Hematopoietic multipotent progenitor cell treated with erythropoietin and hydrocortisone succinate and interleukin-3 and kit ligand, for 6 days (in vitro differentiated cells): ENCODE measurements at places on chromosomes 13 and 19.
A peak's percentile ranks its signal among the peaks of the same experiment; 100 is the strongest.

- DNase-seq = no peak
These were observed 1937.3 kb downstream of the OLFM4 start for GRCh38 chr13:54965881-54966280.

DNA sequence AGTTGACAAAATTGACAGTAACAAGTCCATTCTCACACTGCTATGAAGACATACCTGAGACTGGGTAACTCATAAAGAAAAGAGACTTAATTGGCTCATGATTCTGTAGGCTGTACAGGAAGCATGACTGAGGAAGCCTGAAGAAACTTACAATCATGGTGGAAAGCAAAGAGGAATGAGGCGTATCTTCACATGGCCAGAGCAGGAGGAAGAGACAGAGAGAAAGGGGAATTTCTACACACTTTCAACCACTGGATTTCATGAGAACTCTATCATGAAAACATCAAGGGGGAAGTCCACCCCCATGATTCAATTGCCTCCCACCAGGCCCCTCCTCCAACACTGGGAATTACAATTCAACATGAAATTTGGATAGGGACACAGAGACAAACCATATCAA, 758.4 kb upstream of the SLITRK1 start:
- DNase-seq = no peak

DNA sequence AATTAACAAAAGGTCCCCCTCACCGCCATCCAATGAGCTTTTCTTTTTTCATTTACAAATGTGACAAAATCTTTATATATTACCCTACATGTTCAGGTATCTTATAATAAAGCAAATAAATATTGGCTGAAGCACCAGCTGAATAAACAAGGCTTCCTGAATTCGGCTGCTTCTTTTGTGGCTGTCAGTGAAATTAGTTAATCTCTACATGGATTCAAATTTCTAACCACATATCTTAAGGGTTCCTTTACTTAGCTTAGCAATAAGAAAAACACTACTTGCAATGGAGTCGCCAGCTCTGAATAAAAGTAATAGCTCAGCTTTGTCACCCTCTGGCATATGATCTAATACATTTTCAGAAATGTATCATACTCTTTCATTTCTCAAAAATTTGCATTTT, 104.3 kb downstream of the CCNA1 start:
- DNase-seq = no peak

- peak; percentile 63 for DNase-seq
These were observed 1.3 kb downstream of the ZNF616 start for GRCh38 chr19:52138278-52138982.

- DNase-seq = no peak
These were observed 422.0 kb downstream of the FGF14 start for GRCh38 chr13:101979825-101980224.

DNA sequence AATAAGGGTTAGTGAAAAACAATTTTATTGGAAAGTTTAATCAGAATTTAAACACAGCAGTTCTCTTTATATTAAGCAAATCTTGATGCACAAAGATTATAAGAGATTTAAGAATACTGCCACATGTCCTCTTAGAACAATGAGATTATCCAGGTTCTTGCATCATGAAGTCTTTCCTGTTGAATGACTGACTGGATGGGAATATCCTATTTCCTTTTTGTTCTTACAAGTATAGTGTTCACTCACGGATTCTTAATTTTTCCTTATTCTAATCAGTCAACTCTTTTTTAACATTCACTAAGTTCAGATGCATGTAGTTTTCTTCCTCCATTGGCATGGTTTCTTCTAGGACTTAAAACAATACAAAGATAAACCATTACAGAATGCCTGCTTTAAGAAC, 10.1 kb downstream of the URI1 start:
- DNase-seq = no peak

DNA sequence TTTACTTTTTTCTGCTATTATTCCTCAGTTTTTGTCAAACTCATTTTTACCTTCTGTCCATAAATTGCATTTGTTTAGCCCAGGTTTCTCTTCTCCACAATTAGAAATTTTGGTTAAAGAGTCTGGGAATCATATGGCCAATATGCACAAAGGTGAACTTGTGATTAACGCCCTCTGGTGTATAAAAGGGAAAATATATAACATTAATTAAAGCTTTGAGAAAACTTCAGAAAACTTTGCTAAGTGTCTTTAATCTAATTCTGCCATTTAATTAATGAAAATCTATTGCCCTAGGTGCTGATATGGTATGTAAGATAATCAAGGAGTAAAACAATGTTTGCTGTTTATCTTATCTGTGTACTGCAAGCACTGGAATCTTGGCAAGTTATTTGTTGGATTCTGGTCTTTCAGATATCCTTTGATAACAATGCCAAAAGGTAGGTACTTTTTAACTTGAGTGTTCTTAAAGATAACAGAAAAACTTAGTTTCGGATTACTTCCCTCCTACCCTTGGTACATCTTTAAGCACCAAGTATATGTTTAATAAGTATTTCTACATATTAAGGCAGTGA, 402.6 kb downstream of the SUCLA2 start:
- peak; percentile 33 for DNase-seq

DNA sequence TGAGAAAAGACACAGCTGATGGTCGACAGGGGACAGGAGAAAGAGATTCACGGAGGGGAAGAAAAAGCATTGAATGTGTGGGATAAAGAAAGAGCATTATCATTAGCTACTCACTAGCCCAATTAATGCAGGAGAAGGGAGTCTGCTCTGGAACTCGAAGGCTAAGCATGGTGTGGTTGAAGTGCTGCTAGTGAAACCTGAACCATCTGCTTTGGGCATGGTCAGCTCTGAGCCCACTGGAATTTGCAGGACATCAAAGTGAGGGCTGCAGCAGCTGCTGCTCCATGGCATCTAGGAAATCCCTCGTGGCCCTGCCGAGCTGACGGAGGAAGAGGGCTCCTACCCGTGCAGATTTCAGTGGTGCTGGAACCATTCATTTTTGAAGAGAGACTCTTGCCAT, 320.3 kb downstream of the ATP8A2 start:
- DNase-seq = no peak

DNA sequence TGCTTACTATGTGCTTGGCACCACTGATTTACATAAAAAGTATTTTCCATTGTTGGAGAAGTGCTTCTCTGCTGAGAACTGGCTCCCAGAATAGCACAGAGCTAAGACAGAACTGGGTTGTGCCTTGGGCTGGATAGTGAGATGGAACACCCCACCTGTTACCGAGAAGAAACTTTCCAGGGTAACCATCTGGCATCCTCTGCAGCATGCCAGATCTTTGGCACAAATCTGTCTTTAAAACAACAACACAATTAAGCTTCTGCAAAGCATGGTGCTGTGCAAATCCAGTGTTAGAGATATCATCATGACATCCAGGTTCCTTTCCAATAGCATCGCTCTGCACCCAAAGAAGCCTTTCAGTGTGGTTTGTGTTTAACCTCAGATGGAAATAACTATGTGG, 202.5 kb upstream of the RFC3 start:
- no peak for DNase-seq

DNA sequence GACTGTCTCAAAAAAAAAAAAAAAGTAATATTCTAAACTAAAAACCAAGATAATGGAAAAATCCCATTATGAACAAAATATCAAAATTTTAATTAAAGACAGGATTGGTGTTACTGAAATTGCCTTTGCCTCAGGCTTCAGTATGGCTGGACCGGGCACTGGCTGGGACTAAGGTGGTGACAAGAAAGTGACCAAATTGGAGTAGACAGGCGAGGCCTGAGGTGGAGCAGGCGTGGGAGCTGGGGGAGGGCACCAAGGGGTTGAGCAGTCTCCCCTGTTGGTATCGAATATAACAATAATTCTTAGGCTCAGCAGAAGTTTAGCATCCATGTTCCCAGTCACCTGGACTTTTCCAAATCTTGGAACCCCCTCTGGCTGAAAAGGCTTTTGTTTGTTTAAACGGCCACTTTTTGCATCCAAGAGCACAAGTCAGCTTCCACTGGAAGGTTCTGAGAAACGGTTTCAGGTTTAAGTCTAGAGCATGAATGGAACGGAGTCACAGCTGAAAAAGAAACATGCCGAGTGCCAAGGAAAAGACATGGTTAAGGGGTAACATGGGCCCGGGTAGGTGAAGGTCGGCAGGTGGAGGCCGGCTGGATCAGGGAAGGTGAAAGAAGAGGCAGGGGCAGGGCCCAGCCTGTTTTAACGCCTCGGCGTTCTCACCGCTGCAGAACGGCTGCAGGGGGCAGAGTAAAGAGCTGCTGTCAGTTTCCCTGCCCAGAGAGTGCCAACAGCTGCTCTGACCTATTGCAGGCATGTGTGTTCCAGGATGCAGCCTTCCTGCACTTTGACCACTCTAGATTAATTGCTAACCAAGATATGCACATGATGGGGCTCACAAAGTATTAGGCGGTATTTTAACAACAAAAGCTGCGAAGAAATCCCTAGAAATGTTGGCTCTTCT, 104.4 kb downstream of the TM9SF2 start:
- peak; percentile 74 for DNase-seq

DNA sequence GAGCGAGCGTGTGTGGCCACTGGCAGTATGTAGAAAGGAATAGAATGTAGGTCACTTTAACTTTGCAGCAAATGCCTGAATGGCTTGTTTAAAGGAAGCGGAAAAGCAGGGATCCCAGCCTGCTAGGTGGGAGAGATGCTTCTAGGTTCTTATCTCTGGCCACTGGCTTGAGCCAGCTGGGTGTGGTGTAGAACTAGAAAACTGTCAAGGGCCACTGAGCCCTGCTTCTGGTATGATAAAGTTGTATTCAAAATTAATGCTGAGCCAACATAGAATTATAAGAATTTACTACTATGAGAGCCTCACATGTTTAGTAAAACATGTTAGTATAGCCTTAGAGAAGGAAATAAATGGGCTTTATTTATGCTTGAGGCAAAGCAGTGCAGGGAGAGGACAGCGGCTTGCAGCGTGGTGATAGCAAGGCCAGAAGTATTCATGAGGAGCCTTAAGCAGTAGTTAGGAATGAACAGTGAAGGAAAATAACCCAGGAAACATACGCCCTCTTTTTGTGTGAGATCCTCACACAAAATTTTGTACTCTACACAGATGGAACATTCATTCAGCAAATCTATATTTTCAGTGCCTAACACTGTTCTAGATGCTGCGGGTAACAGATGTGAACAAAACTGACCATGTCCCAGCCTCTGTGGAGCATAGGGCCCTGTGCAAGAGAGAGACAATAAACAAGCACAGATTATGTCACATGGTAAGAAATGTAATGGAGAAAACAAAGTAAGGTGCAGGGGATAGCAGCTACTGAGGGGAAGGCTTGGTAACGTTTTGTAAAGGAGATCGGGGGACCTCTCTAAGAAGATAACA, 863.2 kb downstream of the DIAPH3 start:
- DNase-seq = peak; percentile 46

DNA sequence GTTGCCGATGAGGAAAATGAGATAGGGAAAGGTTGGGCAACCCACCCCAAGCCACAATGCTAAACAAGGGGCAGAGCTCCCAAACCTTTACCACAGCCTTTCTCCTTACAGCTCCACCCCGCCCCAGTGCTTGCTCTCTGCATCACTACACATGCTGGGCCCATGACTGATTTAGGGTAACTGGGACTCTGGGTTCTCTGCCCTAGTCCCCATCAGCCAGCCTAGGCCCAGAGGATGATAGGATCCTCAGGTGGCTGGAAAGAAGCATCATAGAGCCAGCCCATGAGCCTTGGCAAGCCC, 11.6 kb downstream of the C19orf47 start:
- no peak for DNase-seq

DNA sequence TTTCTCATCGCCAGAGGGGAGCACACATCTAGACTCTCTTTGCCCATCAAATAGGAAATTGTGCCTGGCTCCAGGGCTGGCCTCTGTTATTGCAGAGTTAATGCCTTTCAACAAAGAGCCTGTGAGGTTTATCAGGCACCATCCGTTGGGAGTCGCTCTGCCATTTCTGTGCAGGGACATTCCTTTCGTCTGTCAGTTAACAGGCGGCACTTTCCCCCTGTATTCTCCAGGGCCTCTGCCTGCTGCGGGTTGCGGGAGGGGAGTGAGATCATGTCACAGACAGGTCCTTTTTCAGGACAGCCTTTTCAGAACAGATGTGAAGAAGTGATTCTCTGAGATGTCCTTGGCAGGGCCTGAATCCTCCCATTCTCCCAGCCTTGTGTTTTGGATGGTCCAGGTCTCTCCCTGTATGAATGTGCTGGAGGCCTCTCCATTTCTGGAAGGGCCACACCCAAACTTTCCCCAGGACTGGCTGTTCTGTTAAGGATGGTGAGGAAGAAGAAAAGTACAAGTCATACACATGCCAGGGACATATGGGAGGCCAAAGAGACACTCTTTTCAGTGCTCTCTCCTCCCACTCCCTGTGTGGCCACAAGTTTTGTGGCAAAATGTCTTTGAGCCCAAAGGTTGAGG, 14.9 kb downstream of the SERP2 start:
- DNase-seq = peak; percentile 62

DNA sequence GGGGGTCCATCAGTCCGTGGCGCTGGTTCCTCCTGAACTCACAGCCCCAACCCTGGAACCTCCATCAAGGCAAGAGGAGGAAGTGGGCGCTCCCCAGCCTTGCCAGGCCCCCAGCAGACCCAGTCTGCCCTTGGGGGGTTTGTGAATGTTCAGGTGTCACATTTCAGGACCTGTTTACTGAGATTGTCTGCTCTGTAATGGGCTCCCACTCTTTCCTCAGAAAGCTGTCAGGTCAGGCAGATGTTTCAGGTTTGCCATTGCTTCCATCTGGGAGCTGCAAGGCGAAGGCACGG, 29.4 kb downstream of the TSSK6 start:
- no peak for DNase-seq

- DNase-seq = no peak
These were observed 73.4 kb upstream of the TRPC4 start for GRCh38 chr13:37942929-37943328.

- DNase-seq = no peak
These were observed 19.0 kb upstream of the ISYNA1 start for GRCh38 chr19:18456974-18457373.

DNA sequence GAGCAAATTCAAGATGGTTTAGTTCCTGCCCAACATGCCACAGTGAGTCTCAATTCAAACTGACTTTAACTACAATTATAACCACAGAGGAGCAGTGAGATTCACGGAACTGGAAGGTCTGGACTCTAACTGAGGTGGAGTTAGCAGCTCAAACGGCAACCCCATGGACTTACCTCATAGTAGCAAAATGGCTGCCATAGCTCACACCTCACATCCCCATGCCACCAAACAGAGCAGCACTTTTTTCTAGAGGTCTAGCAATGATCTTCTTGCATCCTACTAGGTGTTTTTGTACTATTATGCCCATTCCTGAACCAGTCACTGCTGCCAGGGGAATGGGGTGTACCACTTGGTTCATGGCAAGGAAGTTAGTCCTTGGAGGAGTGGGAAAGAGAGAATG, 87.7 kb downstream of the ZNF536 start:
- DNase-seq = no peak

- DNase-seq = no peak
These were observed 11.9 kb downstream of the ARHGAP33 start for GRCh38 chr19:35787227-35787799.

DNA sequence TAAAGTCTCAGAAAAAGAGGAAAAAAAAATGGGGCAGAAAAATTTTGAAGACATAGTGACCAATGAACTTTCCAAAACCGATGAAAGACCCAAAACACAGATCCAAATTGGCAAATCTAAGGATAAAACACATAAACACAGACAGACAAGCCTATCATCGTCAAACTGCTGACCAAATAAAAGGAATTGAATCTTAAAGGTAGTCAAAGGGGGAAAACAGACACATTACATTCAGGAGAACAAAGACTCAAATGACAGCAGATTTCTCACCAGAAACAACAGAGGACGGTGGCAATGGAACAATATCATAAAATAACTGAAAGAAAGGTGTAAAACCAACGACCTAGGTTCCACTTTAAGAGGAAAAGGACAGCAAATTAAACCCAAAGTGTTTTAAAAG, 10.2 kb downstream of the RBM26 start:
- no peak for DNase-seq

- DNase-seq = no peak
These were observed 5.3 kb upstream of the KPTN start for GRCh38 chr19:47489072-47489914.

GRCh38 chr13:35478271-35479037, 2.0 kb upstream of the MAB21L1 start:
- no peak for DNase-seq
